ENCODE measurements at places on chromosomes 2 and 18.

GRCh38 chr2:190959911-190960788 is 53.8 kb downstream of the STAT1 start:
- H3K36me3 ChIP-seq, result peaks cover 10% of the 10 kb centered on the region
- DNase-seq, result no peak

DNA sequence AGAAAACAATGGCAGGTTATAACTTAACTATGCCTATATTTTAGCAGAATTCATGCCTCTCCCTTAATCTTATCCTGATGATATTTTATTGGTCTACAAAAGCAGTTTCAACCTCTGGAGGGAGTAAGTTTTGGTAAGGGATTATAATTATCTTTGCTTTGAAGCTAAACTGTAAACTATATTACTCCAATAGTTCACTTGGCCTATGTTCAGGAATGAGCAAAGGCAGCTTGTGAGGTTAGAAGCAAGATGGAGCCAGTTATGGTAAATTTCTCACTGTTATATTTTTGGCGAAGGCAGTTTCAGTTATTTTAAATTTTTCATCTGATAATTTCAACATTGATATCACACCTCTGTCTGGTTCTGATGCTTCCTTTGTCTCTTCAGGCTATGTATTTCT is 192.5 kb upstream of the RGPD4 start:
- no peak overlapping the region for H3K27ac ChIP-seq
- no peaks in the 10 kb centered on the region for H3K27me3 ChIP-seq
- H3K4me3 ChIP-seq, result no peak overlapping the region

DNA sequence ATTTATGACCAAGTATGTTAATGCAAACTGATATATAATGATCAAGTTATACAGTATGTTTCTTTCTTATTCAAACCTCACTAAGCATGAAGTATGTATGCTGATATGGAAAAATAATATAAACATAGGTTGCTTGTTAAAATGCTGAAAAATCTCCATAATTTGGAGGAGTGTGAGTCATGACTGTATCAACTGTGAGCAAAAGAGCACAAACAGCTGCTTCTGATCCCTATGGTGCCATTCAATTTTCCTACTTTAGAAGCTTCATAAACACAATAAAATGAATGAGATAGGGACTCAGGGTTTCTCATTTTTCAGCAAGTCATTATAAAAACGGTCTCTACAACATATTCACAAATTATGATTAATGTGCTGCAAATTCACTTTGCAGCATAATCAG is 129.9 kb upstream of the TFPI start:
- no peak overlapping the region for H3K27ac ChIP-seq
- H3K4me3 ChIP-seq, result no peak overlapping the region
- no peaks in the 10 kb centered on the region for H3K4me1 ChIP-seq
- H3K36me3 ChIP-seq, result no peaks in the 10 kb centered on the region
- H3K27me3 ChIP-seq, result no peaks in the 10 kb centered on the region

DNA sequence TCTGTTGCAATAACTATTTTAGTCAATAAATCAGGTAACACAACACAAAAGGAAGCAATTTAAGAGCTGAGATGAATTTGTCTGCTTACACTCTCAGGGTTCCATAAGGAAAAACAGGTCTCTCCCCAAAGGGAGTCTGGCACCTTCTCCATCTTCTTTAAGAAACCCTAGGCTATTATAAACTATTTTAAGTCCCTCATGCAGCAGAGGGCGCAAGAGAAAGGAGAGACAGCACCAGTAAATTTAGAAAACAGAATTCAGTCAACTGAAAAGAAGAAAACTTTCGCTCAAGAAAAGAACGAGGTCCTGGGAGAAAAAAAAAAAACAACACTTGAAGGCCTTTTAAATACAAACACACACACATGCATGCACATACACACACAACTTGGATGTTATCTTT is 19.1 kb downstream of the SULT1C4 start:
- DNase-seq, result no peak
- no peak overlapping the region for H3K27ac ChIP-seq
- H3K27me3 ChIP-seq, result no peaks in the 10 kb centered on the region
- no peaks in the 10 kb centered on the region for H3K4me1 ChIP-seq
- H3K36me3 ChIP-seq, result no peaks in the 10 kb centered on the region
- H3K4me3 ChIP-seq, result no peak overlapping the region

GRCh38 chr2:211435331-211435730 is 878.9 kb downstream of the CPS1 start:
- H3K27ac ChIP-seq, result no peak overlapping the region
- no peaks in the 10 kb centered on the region for H3K27me3 ChIP-seq
- no peaks in the 10 kb centered on the region for H3K36me3 ChIP-seq
- H3K4me3 ChIP-seq, result no peak overlapping the region
- DNase-seq, result no peak

GRCh38 chr2:121529439-121530211 is 1.1 kb upstream of the RNU4ATAC start:
- H3K36me3 ChIP-seq, result no peaks in the 10 kb centered on the region
- peak overlapping the region; percentile 100 for H3K27ac ChIP-seq
- H3K27me3 ChIP-seq, result no peaks in the 10 kb centered on the region

DNA sequence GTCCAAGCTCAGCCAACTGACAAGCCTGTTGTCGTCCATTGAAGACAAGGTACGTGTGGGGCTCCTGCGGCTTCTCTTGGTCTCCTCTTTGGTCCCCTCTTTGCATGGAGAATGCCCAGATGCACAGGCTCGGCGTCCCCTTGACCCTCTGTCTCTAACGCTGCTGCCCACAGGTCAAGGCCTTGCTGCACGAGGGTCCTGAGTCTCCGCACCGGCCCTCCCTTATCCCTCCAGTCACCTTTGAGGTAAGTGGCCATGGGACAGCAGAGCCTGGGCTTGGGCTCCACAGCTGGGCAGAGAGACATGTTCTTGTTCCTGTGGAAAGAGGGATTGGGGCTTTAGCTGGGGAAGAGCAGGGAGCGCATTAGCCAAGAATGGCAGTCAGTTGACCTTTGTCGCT is 86.1 kb downstream of the INPP5D start:
- no peak for DNase-seq
- peaks cover 74% of the 10 kb centered on the region for H3K36me3 ChIP-seq
- H3K27me3 ChIP-seq, result no peaks in the 10 kb centered on the region

- no peaks in the 10 kb centered on the region for H3K4me1 ChIP-seq
- no peak for DNase-seq
- H3K36me3 ChIP-seq, result no peaks in the 10 kb centered on the region
- H3K4me3 ChIP-seq, result no peak overlapping the region
- H3K27me3 ChIP-seq, result no peaks in the 10 kb centered on the region
- no peak overlapping the region for H3K27ac ChIP-seq
Observed at GRCh38 chr2:69213201-69213600, 173.8 kb downstream of the GFPT1 start.

DNA sequence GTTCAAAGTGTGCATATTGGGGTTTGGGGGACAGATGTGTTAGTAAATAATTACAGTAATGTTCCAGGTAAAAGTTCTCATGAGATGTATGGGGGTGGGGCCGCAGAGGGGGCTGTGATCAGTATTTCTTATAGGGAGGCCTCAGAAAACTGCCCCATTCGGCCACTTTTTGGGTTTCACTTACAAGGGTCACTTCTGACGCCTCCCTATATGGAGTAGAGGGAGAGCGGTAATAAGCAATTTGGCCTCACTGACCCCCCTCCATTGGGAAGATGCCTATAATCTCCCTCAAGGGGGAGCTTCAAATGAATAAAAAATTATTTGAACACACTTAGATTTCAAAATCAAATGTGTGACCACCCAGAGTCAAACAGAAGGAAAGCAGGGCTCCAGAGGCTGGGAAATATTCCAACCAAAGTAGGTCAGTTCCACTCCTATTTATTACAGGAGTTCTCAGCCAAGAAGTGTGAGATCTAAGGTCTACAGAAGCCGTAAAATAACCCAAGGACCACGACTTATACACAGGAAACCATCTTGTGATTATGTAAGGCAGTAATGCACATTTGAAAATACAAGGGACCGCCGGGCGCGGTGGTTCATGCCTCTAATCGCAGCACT is 2.7 kb downstream of the SCTR start:
- no peak for DNase-seq
- H3K4me3 ChIP-seq, result no peak overlapping the region
- no peaks in the 10 kb centered on the region for H3K27me3 ChIP-seq
- H3K4me1 ChIP-seq, result no peaks in the 10 kb centered on the region

DNA sequence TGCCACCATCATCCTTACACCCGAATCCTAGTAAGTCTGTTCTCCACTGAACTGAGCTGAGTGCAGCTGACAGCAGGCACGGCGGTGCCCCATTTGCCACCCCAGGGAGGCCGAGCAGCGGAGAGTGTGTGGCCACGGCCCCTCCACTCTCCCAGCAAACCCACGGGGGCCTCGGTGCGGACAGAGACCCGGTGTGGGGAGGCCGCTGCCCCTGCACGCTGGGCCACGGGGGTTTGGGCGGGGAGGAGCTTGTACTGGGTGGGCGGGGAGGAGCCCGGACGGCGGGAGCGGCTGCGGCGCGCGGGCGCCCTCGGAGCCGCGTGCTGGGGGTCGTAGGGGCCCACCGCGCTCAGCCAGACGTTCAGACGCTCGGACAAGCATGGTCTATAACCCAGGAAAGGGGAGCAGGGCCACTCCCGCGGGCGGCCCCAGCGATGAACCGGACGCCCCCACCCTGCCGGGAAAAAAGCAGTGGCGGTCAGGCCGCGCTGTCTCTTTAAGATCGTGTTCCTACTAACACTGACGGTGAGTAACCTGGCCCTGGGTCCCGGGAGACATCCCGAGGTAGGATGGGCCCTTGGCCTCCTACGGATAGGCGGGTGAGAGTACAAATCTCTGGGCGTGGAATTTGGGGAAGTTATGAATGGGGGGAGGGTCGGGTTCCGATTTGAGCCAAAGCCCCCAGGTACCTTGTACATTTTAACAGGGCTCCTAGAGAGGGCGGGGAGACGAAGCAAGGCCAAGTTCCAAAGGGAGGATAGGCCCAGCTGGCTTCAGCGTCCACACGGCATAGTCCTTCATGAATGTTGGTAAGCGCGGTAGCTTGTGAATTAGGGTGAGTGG is at the start of gene ITPRIPL1:
TSS of gene ITPRIPL1 (plus strand) at position 277 of the 843 bp plus-strand sequence. CDS start at position 800, 523 bp downstream.
- peak within 1 kb of the TSS; percentile 93 for H3K4me3 ChIP-seq
- peaks cover 5% of the 10 kb centered on the region for H3K36me3 ChIP-seq
- H3K4me1 ChIP-seq, result peaks cover 33% of the 10 kb centered on the region
- peak; percentile 37 for DNase-seq
- H3K27me3 ChIP-seq, result no peaks in the 10 kb centered on the region

- H3K36me3 ChIP-seq, result no peaks in the 10 kb centered on the region
- H3K27ac ChIP-seq, result no peak overlapping the region
- no peak overlapping the region for H3K4me3 ChIP-seq
- H3K4me1 ChIP-seq, result peaks cover 10% of the 10 kb centered on the region
- no peak for DNase-seq
Observed at GRCh38 chr18:12849548-12849947, 34.5 kb downstream of the PTPN2 start.

DNA sequence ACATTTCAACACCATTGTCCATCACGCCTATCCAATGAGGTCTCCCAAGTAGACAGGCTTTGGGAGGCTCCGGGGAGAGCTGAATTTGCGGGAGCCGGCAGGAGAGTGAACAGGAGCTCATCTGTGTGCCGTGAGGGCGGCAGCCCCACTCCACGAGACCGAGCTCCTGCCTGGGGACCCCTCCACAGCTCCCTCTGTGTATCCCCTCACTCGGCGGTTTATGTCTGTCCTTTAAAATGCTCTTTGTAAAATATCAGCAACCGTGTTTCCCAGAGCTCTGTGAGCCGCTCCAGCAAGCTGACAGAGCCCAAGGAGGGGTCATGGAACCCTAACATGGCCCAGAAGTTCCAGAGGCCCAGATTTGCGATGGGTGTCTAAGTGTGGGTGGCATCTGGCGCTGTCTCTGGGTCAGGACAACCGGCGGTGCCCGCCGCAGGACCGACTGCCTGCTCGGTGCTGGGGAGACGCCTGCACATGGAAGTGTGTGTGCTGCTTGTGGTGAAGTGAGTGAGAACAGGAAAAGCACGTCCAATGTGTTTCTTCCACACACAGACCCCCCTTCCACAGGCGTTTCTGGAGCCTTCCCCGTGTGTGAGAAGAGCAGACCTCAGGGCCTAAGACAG is 34.8 kb downstream of the SLC66A2 start:
- peaks cover 9% of the 10 kb centered on the region for H3K4me1 ChIP-seq
- H3K4me3 ChIP-seq, result no peak overlapping the region
- H3K36me3 ChIP-seq, result no peaks in the 10 kb centered on the region
- H3K27me3 ChIP-seq, result no peaks in the 10 kb centered on the region
- H3K27ac ChIP-seq, result no peak overlapping the region

GRCh38 chr2:10413503-10413902 is 34.6 kb downstream of the ODC1 start:
- no peak for DNase-seq
- H3K27ac ChIP-seq, result no peak overlapping the region
- peaks cover 4% of the 10 kb centered on the region for H3K36me3 ChIP-seq
- H3K4me3 ChIP-seq, result no peak overlapping the region
- no peaks in the 10 kb centered on the region for H3K27me3 ChIP-seq

DNA sequence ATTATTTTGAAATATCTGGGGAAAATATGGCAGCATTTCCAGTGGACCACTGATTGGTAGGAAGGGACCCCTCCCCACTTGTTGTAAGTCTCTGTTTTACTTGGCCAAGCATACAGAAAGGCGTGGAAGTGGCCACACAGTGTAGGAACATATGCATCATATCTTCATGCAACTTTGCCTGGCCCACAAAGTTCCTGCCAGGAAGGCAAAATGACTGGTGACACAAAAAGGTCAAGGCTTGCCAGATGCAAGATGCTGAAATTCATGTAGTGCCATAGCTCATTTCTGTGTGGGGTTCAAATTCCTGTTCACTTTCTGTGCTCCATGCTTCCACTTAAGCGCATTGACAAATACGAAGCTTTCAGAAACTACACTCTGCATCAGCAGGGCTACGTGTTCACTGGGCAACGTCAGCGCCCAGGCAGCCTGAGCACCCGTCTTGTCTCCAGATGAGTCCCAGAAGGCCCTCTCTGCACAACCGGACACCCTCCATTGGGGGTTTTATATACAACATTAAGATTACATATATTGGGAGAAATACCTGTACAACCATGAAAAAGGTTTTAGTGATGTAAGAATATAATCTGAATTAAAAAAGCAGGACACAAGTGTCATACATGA is 3.6 kb downstream of the DYNC2LI1 start:
- H3K27me3 ChIP-seq, result no peaks in the 10 kb centered on the region
- no peak overlapping the region for H3K27ac ChIP-seq
- no peaks in the 10 kb centered on the region for H3K36me3 ChIP-seq

GRCh38 chr2:237500681-237501424 is 13.8 kb downstream of the MLPH start:
- no peak overlapping the region for H3K4me3 ChIP-seq
- H3K27me3 ChIP-seq, result no peaks in the 10 kb centered on the region
- no peaks in the 10 kb centered on the region for H3K36me3 ChIP-seq

DNA sequence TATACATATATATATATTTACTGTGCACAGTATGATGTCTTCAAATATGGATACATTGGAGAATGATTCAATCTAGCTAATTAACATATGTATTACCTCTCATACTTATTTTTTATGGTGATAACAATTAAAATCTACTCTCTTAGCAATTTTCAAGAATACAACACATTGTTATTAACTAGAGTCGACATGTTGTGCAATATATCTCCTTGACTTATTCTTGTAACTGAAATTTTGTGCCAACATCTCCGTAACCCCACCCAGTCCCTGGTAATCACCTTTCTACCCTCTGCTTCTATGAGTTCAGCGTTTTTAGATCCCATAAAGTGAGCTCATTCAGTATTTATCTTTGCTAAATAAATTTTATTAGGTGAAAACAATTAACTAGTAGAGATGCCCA is 216.4 kb upstream of the TMEM200C start:
- no peaks in the 10 kb centered on the region for H3K4me1 ChIP-seq
- H3K4me3 ChIP-seq, result no peak overlapping the region
- no peaks in the 10 kb centered on the region for H3K36me3 ChIP-seq
- H3K27ac ChIP-seq, result no peak overlapping the region
- DNase-seq, result no peak

Measured in CD8-positive, alpha-beta memory T cell (primary cell).